Bone marrow (tissue), 2 donors: ENCODE measurements at places on chromosomes 12 and 14.

DNA sequence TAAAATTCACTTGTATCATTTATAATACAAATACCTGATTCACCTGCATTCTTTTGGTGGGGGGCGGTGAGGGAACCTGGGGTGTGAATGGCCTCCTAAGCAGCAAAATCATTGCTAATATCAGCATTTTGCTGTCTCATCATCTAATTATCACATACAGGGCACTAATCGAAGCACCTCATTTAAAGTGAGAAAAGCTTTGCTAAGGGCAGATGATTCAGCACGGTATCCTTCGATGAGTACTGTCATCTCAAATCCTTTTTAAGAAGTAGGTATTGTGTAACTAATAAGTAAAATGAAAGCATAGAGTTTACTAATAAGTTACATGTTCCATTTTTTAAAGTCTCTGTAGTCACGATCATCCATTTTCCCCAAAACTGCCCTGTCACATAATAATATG lies 278.1 kb upstream of the SOX5 start:
- DNase-seq: no peak

DNA sequence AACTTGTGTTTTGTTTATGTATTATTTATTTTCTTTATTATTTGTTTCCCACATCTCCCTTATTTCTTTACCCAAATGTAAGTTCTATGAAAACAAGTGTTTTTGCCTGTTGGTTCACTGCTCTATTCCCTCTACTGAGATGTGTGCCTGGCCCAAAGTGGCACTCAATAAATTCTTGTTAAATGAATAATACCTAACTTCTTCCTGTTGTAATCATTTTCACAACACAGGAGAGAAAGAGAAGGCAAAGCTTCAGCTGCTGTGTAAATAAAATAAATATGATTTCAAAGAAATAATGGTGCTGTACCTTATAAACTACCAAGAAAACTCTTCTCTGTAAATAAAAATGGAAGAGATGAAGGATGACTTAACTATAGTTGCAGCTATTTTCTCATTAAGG lies 116.2 kb downstream of the TRHDE start:
- DNase-seq: no peak

DNA sequence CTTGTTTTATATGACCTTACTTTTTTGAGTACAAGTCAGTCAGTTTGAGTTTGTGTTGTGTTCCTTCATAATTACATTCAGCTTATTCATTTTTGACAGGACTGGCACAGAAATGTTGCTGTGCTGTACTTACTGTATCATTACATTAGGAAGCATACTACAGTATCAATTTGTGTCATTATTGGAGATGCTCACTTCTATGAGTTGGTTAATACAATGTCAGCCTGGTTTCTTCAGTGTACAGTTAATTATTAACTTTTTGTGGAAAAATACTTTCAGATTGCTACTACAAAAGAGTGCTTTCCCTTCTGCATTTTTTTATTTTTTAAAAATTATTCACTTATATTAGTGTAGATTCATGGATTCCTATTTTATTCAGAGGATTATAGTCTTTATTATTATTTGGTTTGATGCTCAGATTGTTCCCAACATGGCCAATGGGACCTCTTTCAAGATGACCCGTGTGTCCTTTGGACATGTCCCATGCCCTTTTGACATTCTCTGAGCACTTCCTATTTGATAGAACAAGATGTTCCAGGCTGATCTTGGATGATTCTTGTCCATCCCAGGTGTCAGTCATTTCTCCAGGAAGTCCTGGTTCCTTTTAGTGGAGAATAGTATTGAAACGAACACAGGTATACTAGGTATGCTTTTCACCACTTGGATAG lies 66.6 kb downstream of the MON2 start:
- DNase-seq: no peak

- no peak for DNase-seq
These were observed 47.4 kb upstream of the POC1B start for GRCh38 chr12:89573051-89573810.

GRCh38 chr12:34598851-34599529 lies 576.7 kb downstream of the ALG10 start:
- no peak for DNase-seq

- no peak for DNase-seq
These were observed 286.7 kb upstream of the CRY1 start for GRCh38 chr12:107379852-107380567.

GRCh38 chr12:112573141-112573540 lies 154.4 kb downstream of the PTPN11 start:
- DNase-seq: no peak

DNA sequence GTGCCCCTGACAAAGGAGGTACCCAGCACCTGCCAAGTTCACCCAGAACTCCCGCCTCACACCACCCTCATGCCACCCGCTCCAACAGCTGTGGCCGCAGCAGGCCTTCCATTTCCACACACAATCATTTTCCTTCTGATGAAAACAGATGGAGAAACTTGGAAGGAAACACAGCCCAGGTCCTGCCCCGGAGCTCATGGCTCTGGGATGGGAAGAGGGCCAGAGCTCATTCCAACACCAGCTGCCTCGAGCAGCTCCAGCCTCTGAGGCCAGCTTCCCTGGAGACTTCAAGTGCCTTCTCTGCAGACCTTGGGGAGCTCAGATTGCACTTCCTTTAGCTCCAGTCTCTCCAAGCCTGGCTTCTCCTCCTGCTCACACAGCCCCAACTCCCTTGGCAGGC lies 55.1 kb upstream of the CMKLR1 start:
- no peak for DNase-seq

DNA sequence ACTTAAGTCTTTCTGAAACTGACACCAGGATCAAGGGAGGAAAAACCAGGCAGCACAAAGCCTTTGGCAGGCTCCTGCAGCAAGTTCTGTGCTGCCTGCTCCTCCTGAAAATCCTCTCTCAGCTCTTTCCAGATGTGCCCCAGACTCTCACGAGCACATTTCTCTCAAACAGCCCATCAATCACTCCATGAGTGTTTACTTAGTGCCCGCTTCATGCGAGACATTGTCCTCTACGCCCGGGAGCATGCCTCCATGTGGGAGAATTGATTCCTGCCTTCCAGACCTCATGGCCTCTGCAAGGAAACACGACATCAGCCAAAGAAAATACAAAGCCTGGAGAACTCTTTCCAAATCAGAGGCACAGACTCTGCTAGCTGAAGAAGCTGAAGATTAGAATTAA lies 46.5 kb upstream of the TSPAN11 start:
- DNase-seq: no peak

- no peak for DNase-seq
These were observed 8.5 kb downstream of the ITGB7 start for GRCh38 chr12:53198486-53199110.

DNA sequence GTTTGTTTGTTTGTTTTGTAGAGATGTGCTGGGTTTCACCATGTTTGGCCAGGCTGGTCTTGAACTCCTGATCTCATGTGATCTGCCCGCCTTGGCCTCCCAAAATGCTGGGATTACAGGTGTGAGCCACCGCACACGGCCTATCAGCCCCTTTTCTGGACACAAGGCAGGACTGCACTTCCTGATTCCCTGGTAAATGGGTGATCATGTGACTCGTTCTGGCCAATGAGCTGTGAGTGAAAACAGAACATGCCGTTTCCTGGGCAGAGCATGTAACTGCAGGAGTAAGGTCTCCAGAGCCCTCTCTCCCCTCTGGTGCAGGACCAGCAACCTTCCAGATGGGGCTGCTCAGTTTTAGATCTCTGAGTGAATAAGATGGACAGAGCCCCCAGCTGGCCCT lies 92.7 kb downstream of the ITPK1 start:
- no peak for DNase-seq

DNA sequence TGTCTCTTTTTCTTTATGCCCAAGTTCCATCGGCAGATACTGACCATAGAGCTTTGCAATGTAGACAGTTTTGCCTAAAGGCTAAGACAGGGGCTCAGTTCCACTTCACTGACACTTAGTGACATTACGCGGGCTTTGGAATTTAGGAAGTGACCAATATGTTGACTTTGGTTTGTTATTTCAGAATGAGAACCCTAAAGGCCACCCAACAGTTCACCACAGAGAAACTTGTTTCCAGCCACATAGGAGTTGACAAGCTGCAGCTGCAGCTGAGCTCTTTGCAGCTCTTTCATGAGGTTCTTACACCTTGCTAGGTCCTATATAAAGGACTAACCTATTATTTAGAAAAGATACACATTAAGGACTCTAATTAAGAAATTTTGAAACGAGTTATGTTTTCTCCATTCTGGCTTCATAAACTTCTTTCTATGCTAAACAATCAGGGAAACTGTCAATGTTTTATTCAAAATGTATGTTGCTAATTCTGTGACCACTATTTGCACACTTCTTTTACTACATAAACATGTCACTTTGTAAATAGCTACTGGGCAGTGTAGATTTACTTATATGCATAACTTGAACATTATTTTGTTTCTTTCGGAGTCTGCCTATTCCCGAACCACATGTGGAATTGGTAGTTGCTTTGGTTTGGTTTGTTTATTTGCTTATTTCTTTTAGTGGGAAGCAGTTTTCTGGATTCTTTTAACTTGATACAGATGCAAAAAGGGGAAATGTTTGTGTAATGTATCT lies 18.5 kb upstream of the KLRD1 start:
- no peak for DNase-seq

- no peak for DNase-seq
These were observed 151.1 kb downstream of the SAMD4A start for GRCh38 chr14:54718046-54718445.

GRCh38 chr12:24894879-24895278 lies 54.0 kb downstream of the BCAT1 start:
- DNase-seq: no peak

GRCh38 chr12:59484575-59484974 lies 111.3 kb upstream of the SLC16A7 start:
- DNase-seq: no peak

- DNase-seq: no peak
These were observed 104.3 kb downstream of the DUSP6 start for GRCh38 chr12:89247967-89248366.

GRCh38 chr14:73091044-73091443 lies 32.7 kb downstream of the RBM25 start:
- no peak for DNase-seq

DNA sequence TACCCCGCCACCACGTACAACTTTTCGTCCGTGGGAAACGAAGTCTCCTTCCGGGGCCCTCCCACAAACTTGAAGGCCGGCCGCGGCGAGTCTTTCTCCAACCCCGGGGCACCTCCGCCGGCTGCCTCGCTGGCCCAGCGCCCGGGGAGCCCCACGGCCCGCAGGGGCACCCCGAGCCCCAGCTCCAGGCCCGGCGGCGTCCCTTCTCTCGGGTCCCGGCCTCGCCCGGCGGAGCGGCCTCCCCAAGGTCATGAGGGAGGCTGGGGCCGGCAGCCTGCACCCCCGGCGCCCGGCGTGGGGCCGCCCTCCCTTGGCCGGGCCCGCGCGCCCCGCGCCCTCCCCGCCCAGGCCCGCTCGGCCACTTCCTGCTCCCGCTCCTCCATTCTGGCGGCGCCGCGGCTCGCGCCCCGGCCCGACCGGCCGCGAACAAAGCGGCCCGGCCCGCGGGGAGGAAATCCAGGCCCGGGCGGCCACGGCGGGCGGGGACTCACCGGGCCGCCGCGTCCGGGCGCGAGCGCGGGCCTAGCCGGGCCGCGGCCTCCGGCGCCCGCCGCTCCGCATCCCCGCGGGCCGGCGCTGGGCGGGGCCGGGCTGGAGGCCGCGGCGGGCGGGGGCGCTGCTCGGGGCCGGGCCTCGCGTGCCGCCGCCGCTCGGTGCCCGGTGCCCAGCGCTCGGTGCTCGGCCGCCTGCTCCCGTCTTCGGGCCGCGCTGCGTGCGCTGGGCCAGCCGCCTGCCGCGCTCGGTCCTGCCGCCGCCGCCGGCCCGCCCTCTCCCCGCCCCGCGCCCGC lies at the start of gene AKT1:
TSS of gene AKT1 (minus strand) at position 756 of the 788 bp plus-strand sequence. CDS start 3,105 bp downstream, outside the sequence.
- DNase-seq: no peak

GRCh38 chr12:91213-91612 lies 24.6 kb downstream of the IQSEC3 start:
- no peak for DNase-seq

GRCh38 chr12:42804928-42805327 lies 215.4 kb upstream of the PRICKLE1 start:
- no peak for DNase-seq

GRCh38 chr12:9378430-9378835 lies 170.2 kb upstream of the PZP start:
- no peak for DNase-seq

GRCh38 chr12:65171073-65171472 lies 1.7 kb downstream of the LEMD3 start:
- no peak for DNase-seq

DNA sequence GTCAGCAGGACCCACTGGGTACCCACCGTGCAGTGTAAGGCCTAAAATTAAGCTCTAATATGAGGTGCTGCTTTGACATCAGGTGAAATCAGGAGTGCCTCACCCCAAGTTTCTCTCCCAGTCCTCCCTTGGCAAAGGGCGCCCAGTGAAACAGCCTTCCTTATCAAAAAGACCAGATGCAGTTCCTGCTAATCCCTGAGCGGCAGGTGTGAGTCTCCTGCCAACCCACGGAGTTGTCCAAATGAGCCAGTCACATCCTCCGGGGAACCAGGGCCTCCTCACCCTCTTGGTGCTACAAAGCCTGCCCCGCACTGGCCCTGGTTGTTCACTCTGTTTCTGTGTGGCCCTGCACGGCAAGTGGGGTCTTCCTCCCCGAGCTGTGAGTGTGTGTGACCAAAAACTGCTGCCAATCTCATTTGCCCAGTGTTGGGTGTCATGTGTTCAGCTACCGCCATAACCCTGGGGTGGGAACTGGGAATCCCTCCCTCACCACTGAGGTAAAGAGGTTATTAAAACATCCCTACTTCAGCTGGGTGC lies 20.2 kb upstream of the P2RX4 start:
- no peak for DNase-seq

DNA sequence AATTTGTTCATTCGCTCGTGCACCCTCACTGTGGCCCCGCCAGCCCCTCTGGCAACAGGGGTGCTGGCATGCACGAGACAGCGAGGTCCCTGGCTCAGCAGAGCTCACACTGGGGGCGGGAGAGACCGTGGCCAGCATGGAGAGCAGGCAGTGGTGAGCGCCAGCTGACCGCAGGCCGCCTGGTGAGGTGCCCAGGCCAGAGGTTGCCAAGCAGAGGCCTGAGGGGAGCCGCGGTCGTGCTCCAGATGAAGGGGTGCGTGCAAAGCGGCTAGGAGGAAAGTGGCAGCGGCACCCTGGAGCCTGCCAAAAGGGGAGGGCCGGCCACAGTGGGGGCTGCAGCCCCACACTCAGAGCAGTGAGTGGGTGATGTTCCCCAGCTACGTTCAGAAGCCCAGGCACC lies 56.1 kb downstream of the CDC42BPB start:
- no peak for DNase-seq

- no peak for DNase-seq
These were observed 223.3 kb upstream of the SFSWAP start for GRCh38 chr12:131487388-131488124.

DNA sequence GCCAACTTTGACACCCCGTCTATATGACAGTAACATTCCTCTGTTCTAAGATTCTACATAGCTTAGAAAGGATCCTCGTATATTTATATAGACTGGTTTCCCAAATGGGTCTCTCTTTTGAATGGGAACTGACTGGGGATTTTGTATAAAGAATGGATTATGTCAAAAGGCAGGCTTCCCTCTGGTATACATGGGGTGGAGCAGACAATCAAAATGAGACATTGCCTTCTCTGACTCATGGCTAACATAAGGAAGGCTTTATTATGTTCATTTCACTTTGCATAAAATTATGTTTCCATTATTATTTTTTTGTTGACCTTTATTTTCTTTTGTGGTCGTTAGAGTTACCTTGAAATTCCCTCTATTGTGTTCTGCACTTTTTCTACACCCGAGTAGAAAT lies 211.1 kb downstream of the ALG10B start:
- DNase-seq: no peak
